ENCODE measurements at places on chromosomes 7 and 10.

DNA sequence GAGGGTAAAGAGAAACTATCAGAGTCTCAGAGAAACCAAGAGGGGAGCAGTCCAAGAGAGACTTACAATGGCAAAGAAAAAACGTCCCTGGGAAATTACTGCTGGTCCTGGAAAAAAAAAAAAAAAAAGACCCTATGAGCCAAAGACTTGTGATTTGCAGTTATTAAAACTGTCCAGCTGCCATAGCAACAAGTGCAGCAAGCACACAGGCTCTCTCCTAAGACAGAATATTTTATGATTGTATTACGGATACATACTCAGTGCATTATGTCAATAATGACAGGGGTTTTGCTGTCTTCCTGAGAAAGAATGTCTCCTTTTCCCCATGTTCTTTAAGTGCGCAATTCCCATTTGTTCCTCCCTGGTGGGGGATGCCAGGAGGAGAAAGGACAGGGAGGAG, 178.5 kb downstream of the GPAM start:
- DNase-seq: no peak

DNA sequence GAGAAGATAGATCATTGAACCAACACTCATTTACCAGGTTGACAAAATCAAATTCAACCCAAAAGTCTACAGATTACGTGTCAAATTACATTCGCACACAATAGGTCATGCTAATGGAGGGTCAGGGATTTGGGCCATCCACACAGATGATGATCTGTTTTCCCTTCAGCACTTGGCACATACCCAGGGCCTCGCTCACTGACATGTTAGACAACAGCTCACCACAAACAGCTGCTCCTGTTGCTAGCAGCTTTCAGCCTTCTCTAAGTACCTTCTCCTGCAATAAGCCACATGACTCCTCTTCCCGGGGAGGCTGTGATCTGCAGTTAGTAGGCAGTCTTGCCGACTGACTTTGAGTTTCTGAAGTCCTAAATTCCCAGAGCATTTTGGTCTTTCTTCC, 18.4 kb downstream of the NKX2-3 start:
- no peak for DNase-seq

DNA sequence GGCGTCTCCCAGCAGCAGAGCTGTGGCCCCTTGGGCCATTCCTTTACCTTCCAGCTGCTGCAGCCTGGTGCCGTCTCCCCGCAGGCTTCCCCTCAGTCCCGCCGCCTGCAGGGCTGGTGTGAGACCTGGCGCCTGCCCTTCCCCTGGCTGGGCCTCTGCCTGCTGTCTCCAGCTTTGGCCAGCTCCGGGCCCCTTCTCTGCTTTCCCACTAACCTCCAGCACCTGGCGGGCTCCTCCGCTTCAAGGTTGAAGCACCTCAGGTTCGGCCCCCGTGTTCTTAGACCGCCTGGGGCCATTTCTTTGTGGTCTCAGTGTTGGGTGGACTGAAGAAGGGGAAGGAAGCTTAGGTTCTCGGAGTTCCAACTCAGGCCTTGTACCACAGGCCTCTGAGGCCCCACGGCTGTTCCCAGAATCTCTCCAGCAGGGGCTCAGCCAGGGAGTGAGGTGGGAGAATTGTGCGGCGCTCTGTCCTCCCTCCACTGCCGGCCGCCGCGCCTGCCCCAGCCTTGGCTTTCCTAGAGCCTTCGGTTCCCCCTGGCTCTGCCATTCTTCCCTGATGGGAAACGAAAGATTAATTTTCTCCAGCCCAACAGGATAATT, 30.3 kb downstream of the GBX1 start:
- DNase-seq: no peak

DNA sequence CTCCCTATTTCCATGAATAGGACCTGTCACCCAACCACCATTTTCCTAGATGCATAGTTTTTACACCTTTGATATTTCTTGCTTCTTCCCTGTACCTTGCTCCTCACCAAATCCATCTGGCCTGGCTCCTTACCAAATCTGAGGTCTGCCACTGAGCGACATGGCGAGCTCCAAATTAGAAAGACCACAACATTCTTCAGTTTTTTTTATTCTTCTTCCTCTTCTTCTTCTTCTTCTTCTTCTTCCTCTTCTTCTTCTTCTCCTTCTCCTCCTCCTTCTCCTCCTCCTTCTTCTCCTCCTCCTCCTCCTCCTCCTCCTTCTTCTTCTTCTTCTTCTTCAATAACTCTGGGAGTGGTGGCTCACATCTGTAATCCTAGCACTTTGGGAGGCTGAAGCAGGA, 7.1 kb downstream of the CPED1 start:
- DNase-seq: no peak

DNA sequence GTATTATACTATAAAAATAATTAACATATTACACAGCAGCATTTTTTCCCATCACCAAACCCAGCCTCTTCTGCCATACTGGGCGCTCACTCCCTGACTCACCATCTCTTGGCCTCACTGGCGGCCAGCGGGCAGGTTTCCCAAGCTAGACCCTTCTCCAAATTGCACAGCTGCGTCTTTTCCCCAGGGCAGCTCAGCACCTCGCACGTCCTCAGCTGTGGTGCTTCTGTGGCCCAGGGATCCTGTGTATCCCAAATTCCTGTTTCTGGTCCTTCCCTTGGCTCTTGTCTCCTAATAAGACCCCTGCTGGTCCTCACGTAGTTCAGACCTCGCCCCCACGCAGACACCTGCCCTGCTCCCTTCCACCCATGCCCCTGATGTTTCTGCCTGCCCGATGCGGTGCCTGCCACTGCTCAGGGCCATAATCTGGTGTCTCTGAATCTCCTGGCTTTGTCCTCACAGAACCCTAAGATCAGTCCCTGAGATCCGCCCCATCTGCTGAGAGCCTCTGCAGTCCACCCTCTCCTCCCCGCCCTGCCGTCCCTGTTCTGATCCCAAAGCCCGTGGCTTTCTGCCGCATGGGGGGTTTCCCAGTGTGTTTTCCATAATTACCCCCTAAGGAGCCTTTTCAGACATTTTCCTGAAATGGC, 290.1 kb downstream of the TCERG1L start:
- DNase-seq: no peak

- no peak for DNase-seq
Measured at GRCh38 chr10:42618424-42618823, 19.9 kb downstream of the ZNF33B start.

DNA sequence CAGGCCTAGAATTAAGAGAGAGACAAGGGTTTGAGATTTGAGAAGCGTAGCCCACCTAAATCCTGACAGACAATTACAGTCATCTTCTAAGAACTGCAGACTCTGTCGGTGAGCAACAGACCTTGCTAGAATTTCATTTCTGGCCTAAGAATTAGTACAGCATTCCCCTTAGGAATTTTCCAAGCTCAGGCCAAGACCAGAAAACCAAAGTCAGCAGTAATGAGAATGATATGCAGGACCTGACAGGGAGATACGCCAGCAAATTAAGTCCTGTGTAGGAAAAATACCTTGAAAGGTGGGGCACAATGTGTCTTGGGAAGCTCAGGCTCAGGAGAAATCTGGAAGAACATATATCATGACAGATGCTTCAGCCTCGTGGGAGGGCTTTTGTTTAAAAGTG, 52.7 kb upstream of the HERPUD2 start:
- DNase-seq: no peak

- no peak for DNase-seq
Measured at GRCh38 chr10:53463539-53463938, 691.0 kb upstream of the MBL2 start.

GRCh38 chr7:116499168-116500077, at the start of gene CAV2:
CAV2 (plus strand) TSS chr7:116499738; CDS start chr7:116499782, 44 bp downstream.
- DNase-seq: no peak

- no peak for DNase-seq
Measured at GRCh38 chr7:139571190-139571589, 47.7 kb downstream of the CLEC2L start.

DNA sequence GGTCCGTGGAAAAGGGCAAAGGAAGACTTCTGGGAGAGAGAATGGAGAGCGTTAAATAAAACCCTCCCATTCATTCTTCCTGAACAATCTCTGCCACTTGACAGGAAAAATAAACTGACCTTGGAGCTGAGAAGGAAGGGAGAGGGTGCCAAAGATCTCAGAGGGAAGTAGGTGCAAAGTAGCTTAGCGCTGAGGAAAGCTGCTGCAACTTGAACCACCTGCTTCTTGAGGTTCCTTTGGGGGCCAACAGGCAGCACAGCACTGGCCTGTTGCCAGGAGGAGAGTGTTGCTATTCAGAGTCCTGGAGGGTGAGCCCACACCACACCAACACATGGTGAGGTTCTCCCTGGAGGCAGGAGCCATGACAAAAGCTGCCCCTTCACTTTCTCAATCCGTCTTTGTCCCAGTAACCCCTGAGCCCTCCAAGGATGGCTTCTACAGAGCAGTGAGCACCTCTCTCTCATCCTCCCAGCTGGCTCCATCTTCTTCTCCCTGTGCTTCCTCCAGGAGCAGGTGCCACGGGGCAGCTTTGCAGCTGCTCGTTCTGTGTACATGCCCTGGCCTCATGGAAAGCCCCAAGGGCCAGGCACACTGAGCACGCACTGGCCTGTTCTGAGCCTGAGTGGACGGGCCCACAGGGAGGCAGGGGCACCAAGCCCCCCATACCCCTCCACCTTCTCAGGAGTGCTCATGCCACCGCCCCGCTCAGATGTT, 101.3 kb downstream of the STRA8 start:
- DNase-seq: no peak

DNA sequence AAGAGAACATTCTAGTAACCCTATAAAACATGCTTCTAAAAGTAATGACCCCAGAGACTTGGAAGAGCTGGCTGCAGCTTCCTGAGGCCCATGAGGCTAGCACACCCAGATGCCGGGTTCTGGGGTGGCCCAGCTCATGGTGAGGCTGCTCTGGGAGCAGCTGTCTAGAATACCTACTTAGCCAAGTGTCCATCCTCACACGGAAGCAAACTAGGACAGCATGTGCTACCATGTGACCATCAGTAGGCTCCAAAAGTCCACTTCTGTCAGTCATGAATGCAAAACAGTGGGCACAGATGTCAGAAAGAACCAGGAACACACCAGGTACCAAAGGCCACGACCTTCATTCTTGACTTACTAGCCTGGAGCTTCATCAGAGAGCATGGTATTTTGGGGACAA, 32.4 kb downstream of the CTBP2 start:
- DNase-seq: no peak

GRCh38 chr10:3401491-3401938, 228.9 kb upstream of the PITRM1 start:
- no peak for DNase-seq

DNA sequence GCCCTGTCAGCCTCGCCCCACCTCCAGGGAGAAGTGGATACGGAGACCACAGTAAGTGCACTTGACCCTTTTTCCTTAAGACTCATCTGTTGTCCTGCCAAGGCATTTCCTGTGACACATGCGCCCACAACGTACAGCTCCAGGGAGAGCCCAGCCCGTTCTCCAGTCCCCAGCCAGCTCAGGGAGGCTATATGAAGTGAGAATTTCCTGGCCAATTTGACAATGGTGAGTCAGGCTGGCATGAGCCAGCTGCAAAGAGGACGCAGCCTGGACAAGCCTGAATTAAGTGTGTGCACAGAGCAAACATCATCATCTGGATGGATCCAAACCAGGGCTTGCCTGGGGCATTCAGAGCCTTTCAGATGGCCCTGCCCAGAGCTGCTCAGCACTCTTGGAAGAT, 244.8 kb downstream of the KCNMA1 start:
- no peak for DNase-seq

DNA sequence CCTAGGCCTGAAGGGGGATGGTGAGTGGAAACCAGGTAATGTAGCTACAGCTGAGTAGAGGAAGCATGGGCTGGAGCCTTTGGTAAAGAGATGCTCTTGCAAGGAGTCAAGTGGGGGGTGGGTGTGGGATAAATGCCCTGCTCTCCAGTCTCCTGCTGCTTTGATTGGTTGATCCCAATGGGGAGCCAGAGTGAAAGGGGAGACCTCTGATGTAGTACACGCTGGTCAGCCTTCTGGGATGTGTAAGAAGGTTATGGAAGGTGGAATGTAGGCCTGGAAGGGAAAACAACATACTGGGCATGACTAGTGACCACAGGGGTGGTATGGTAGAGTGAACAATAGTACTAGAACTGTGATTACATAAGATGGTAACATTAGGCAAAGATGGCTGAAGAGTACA, 44.3 kb downstream of the TET1 start:
- DNase-seq: no peak

GRCh38 chr7:150337179-150337578, 4.2 kb downstream of the RARRES2 start:
- DNase-seq: no peak

Measured in GM19239 (cell line).